ENCODE measurements at places on chromosomes 3 and 15.

DNA sequence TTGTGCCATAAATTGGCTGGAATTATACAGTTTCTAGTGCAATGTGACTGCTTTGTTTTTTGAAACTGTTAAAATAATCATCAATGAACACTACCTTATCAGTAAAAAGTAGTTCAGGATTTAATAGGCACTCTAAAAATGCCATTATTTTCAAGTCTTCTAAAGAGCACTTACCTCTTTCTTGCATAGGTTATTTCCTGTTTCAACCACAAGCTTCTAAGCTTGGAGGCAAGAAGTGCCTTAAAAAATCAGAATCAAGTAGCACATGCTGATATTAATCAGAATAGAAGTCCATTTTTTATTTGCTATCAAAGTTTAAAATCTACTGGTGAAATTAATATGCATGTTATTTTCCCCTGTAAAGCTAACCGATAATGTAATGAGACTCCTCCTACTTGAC lies 991.6 kb downstream of the CADM2 start:
- DNase-seq: no peak

GRCh38 chr3:112497897-112498548 lies 1.2 kb downstream of the BTLA start:
- no peak for DNase-seq

DNA sequence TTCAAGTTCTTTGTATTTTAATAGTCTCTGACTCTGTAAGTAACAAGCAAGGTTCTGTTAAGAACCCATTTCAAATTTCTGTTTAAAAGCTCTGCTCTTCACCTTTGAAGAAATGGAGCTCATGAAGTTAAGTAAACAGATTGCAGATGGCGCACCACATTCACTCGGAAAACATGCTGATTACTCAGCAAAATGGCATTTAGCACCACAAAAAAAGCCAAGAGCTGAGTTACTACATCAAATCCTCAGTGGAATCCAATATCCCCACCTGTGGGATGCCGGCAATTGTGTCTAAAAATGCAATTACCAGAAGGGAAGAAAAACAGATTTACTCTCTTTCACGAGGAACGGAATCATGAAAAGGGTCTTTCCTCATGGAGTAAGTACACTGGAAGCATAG lies 758.0 kb downstream of the NTRK3 start:
- DNase-seq: peak; percentile 60

- DNase-seq: no peak
These were observed 114.1 kb upstream of the CHL1 start for GRCh38 chr3:82508-82907.

GRCh38 chr15:99582508-99582960 lies 16.8 kb downstream of the MEF2A start:
- DNase-seq: no peak

- DNase-seq: no peak
These were observed 95.1 kb downstream of the FOXP1 start for GRCh38 chr3:71488391-71488809.

- no peak for DNase-seq
These were observed 341.6 kb downstream of the ERC2 start for GRCh38 chr3:56126632-56127031.

GRCh38 chr3:143634991-143635390 lies 213.3 kb downstream of the SLC9A9 start:
- no peak for DNase-seq
